ENCODE measurements at places on chromosomes 7 and 10.
A peak's percentile ranks its signal among the peaks of the same experiment; 100 is the strongest.

- no peak for DNase-seq
Observed at GRCh38 chr10:95877881-95878280, 29.9 kb upstream of the CC2D2B start.

DNA sequence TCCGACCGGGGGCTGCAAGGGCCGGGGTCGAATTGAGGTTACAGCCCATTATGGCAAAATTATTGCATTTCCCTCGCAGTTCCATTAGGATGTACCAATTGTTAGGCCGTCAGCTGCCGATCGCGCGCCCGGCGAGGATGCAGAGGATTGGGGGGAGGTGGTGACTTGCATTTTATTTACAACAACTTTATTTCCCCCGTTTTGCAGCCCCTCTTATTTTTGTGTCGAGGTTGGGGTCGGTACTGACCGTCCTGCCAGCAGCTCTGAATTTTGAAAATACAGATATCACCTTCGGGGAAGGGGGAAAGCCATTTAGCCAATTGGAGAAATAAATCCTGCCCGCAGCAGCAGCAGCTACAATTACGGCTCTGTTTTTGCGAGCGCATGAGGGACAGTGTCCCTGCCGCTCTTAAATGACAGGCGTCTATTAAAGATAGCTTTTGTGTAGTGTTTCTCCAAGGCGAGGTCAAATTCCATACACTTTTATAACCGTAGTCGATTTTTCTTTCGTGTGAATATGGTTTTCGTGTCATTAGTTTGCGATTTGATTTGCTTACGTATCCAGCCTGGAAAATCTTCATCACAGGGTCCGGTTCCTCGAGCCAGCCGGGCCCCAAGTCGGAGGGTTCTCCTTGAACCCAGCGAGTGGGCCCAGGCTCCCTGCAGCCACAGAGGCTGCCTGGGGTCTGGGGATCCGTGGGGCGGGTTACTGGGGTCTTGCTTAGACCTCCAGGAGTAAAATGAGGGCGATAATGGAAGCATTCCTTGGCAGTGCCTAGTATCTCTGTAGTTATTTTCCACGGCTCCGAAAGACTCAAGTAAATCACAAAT lies 684 bp upstream of the HOXA5 start:
- no peak for DNase-seq

DNA sequence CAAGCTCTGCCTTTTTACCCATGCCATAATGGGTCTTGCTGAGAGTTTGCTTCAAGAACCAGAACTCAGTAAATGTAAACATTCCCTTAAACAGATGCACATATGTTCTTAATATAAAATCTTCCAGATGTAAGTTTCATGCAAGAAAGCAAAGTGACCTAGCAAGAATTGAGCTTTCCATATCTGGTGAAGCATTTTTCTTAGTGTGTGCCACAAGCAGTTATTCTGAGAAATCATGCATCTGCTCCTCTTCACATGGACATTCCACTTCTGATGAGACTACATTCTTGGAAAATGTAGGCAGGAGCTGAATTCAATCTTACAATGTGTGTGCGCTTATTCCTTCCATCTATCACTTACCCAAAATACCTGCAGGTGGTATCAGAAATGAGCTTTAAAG lies 227.8 kb upstream of the LRRTM3 start:
- no peak for DNase-seq

DNA sequence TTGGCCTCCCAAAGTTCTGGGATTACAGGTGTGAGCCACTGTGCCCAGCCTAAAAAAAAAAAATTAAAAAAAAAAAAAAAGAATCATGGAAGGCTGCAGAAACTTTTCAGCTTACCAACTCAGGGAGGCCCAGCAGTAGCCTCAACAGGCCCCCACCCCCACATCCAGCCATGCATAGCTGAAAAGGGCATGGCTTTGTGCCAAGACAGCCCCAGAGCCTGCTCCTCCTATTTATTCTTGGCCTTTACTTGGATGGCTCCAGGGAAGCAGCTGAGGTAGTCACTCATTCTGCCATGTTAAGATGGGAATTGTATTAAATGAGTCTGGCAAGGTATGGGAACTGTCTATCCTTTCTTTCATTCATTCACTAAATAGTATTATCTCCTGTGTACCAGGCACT lies 13.7 kb upstream of the CNNM2 start:
- no peak for DNase-seq

DNA sequence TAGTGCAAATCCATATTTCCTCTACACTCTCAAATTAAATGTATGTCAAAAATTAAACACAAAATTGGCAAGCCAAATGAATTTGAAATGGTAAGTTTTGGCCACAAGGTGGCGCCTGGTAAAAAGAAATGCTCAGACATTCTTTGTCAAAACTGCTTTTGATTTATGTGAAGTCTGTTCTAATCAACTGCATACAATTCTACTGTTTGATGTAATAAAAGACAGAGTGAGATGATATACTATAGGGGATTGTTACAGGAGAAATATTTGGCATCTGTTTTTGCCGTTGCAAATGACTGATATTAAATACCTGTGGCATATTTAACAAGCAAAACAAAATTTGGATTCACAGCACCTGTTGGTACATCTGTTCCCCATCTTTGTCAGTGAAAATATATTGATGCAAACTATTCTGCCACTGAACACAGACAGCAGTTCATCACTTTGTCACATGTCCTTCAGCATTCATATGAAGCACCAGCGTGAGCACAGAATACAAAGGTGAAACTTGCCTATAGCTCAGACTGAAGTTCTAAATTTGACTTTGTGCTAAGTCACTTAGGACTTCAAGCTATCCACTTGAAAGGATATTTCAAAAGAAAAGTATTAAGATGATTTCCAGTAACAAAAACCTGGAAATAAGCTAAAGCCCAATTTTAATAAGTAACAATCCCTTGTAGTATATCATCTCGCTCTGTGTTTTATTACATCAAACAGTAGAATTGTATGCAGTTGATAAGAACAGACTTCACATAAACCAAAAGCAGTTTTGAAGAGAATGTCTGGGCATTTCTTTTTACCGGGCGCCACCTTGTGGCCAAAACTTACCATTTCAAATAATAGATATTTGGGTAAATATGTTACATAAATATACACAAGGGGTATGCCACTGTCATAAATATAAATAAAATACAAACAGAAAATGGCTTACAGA lies 10.2 kb upstream of the CH25H start:
- DNase-seq: peak; percentile 64

GRCh38 chr7:137850972-137851945 lies 4.5 kb upstream of the DGKI start:
- DNase-seq: peak; percentile 76

- no peak for DNase-seq
Observed at GRCh38 chr10:61910894-61911293, 9.4 kb downstream of the ARID5B start.

DNA sequence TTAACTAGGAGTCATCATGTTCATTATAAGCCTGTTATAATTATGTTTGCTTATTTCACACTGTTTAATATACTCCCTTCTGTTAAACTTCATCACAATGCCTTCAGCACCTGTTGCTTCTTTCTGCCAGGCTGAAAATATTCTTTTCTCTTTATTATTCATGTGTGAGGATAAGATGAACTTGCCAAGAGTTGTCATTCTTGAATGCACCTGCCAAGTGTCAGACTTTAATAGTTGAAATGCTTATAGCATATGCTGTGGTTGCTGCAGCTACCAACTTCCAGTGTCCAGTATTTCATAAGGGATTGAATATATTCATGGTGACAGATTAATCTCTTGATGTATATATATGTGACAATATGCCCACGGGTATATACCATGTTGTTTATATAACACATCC lies 339.2 kb upstream of the MEOX2 start:
- no peak for DNase-seq

GRCh38 chr7:91266689-91267090 lies 2.5 kb downstream of the FZD1 start:
- DNase-seq: no peak

- no peak for DNase-seq
Observed at GRCh38 chr10:93852476-93853095, 41.2 kb upstream of the SLC35G1 start.

- peak; percentile 52 for DNase-seq
Observed at GRCh38 chr10:61785473-61786105, 115.9 kb upstream of the ARID5B start.

DNA sequence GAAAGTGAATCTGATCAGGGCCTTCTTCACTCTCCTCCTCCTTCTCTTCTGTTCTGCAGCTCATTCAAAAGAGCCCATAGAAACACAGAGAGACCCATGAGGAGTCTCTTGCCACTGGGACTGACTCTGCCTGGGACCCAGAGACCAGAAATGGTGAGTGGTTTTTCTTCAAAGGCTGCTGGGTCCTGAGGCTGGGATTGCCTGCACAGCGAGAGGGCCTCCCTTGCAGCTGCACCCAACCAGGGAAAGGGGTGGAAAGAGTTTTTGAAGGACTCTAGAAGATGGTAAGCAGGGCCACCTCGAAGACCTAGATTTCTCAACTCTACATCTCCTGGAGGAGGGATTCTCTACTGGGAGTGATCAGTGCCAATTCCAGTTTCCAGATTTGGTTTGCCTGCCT lies 15.5 kb upstream of the HOXA13 start:
- DNase-seq: no peak

- no peak for DNase-seq
Observed at GRCh38 chr7:131151034-131151433, 176.6 kb upstream of the MKLN1 start.

GRCh38 chr10:84293574-84294016 lies 34.8 kb upstream of the CCSER2 start:
- DNase-seq: no peak

- no peak for DNase-seq
Observed at GRCh38 chr7:45155941-45156340, 1.6 kb upstream of the RAMP3 start.

DNA sequence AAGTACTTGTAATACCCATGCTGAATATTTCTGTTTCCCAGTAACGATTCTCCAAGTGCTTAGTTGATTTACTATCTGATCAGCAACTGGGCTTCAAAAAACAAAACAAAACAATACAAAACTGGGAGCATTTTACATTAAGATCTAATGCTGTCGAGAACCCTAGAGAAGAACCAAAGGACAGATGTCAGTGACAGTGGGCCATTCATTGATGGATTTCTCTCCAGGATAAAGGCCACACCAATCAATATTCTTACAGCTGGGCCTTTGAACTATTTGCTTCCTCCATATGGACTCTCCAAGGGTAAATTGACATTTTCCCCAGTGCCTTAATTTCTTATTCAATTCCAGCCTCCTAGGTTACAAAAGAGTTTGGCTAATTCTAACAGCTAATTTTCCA lies 217.5 kb downstream of the ADAM12 start:
- no peak for DNase-seq

GRCh38 chr7:119720541-119720940 lies 552.4 kb upstream of the KCND2 start:
- peak; percentile 60 for DNase-seq

DNA sequence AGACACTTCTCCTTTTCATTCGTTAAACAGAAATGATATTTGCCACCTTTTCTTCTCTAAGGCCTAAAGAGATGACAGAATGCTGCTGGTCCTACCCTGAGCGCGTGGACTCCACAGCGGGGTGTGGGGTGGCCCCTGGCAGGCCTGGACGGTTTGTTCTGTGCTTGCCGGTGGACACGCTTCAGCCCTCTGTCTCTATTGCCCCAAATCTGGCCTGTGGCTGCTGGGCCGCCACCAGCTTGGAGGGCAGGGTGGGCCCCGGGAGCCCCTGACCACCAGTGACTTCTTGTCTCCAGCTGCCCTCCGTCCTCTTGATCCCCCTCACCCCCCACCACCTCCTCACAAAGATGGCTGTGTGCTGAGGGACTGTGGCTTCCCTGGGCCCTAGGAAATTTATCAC lies 5.7 kb downstream of the CHST3 start:
- no peak for DNase-seq

DNA sequence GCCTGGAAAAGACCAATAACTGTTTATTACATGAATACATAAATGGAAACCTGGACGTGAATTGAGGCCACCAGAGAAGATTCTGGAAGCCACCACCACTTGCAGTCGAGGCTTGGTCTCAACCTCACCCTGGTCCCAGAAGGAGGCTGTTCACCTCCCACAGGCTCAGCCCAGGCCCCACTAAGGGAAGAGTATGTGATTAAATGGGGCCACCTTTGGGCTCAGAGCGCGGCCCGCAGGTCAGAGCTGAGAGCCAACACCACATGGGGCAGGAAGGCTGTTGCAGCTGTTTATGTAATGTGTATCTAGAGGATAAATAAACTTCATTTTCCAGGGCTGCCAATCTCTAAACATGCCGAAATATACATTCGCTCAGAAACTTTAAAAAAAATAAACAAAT lies 17.6 kb upstream of the FGFR2 start:
- DNase-seq: no peak

DNA sequence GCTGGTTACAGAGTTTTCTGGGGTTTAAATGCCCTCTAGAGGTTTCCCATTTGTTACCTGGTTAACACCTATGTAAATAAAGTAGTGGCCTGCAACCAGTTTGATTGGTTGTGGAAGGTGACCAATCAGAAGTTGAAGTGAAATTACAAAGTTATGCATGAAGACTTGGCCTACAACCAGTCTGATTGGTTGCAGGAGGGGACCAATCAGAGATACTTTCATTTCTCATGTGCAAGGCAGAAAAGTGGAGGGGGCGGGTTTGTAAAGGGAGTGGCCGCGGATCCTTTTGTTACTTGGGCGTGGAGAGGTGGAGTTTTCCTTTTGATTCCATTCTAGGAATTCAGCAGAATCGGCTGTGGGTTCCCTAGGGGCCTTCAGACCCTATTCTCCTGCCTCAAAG lies 80.8 kb downstream of the SEC23IP start:
- DNase-seq: peak; percentile 2

- peak; percentile 89 for DNase-seq
Observed at GRCh38 chr7:99499721-99500636, at the start of gene ZNF394. Gene ZNF394 (minus strand): TSS chr7:99500281. CDS start chr7:99500093, 188 bp downstream.

DNA sequence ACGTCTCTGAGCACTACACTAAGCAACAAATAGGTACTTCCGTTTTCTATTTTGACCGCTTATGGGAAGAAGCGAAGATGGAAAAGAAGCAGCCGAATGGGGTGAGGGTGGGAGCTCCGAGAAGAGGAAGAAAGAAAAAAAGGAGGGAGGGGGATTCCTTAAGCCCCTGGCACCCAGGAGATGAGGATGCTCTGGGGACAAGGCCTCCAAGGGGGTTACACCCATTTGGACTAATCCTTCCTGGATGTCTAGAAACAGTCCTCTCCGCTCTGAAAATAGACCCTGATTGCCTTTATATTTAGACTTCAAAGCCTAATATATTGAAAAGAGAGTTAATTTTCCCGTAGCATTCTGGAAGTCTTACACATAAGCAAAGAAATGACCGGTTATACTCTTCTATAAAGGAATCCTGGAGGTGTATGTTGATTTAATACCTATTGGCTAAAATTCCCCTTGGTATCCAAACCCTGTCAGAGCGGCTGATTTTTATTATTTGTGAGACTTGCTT lies 676 bp upstream of the HTR7 start:
- no peak for DNase-seq

GRCh38 chr7:220151-220841 lies 27.9 kb downstream of the FAM20C start:
- DNase-seq: no peak
